ENCODE measurements at places on chromosomes 5 and 9. TPM values are rescaled to one million over a fixed set of nuclear protein-coding genes. Genes with fewer than 3 reads are reported as not detected.

DNA sequence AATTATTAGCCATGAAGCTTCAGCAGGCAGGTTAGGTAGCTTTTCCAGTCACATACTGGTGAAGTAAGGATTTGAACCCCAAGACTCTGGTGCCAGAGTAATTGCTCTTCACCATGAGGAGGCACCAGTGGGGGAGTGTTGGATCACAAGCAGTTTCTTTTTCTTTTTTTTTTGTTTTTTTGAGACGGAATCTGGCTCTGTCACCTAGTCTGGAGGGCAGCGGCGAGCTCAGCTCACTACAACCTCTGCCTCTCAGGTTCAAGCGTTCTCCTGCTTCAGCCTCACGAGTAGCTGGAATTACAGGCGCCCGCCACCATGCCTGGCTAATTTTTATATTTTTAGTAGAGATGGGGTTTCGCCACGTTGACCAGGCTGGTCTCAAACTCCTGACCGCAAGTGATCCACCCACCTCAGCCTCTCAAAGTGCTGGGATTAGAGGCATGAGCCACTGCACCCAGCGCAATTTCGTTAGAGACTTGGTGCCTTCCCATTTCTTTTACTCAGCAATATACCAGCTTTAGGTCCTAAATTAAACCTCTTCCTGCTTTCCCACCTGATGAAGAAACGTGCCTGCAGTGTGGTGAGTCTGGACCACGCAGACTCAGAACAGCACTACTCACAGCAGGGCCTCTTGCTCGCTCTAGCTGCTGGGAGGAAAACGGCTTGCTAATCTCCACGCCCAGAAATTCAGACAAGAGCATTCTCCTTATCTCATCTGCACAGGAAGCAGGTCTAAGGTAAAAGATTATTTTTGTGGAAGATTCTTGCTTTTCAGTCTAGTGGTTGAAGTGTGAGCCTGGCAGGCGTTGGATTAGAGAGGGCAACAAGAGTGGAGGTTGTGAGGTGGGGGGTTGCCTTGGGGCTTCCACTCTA, at the start of gene S100Z:
S100Z (plus strand) TSS at position 596 of the 873 bp plus-strand sequence. CDS start 25,346 bp downstream, outside the sequence.
- H3K27me3 ChIP-seq, result no peaks in the 10 kb centered on the region
- H3K27ac ChIP-seq, result peak within 1 kb of the TSS; percentile 73
- H3K36me3 ChIP-seq, result peaks cover 15% of the 10 kb centered on the region
- H3K4me3 ChIP-seq, result peak within 1 kb of the TSS; percentile 62

DNA sequence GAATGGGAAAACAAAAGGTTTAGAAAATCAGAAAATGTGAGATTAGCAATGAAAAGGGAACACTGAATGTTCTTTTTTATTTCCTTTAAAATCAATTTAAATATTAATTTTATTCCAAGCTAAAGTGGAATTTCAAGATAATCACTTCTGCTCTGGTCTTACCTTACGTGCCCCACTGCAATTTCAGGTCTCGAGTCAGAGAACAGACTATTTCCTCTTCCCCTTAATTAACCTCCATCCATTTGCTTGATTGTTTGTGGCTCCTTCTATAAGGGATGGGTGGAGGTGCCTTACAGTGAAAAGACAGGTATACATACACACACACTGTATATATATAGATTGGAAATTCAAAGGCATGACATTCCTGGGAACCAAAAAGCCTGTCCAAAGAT, 137.1 kb downstream of the SUSD1 start:
- no peak for DNase-seq
- H3K36me3 ChIP-seq, result peaks cover 33% of the 10 kb centered on the region
- H3K27ac ChIP-seq, result peak overlapping the region; percentile 76
- H3K4me3 ChIP-seq, result no peak overlapping the region

DNA sequence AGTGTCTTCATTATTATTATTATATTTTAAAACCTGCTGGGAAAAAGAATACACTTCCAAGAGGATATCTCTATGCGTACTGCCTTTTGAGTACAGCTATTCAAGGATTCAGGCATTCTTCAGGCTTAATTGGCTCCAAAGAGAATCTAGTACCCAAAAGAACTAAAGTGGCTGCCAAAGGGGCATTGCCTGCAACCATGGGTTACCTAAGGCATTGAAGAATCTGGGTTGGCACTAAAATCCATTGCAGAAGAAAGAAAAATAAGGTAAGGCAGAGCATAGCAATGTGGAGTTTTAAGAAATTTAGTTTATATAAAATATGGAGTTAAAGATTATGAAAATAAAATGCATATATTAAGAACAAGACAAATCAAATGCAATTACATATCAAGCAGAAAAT, 223.5 kb downstream of the TMEM161B start:
- no peak for DNase-seq
- no peaks in the 10 kb centered on the region for H3K4me1 ChIP-seq
- H3K4me3 ChIP-seq, result no peak overlapping the region
- H3K27ac ChIP-seq, result no peak overlapping the region
- H3K27me3 ChIP-seq, result no peaks in the 10 kb centered on the region

GRCh38 chr9:137319739-137320551, 17.9 kb upstream of the NRARP start:
- peaks cover 2% of the 10 kb centered on the region for H3K27me3 ChIP-seq
- H3K27ac ChIP-seq, result no peak overlapping the region
- H3K4me3 ChIP-seq, result no peak overlapping the region
- no peak for DNase-seq
- no peaks in the 10 kb centered on the region for H3K36me3 ChIP-seq

GRCh38 chr9:108512426-108513173, 343.2 kb downstream of the ACTL7B start:
- no peaks in the 10 kb centered on the region for H3K4me1 ChIP-seq
- no peaks in the 10 kb centered on the region for H3K36me3 ChIP-seq
- DNase-seq, result no peak

- no peak for DNase-seq
- H3K27me3 ChIP-seq, result no peaks in the 10 kb centered on the region
- H3K36me3 ChIP-seq, result peaks cover 80% of the 10 kb centered on the region
- no peak overlapping the region for H3K4me3 ChIP-seq
Observed at GRCh38 chr5:180235846-180236245, 26.8 kb upstream of the RASGEF1C start.

- H3K4me3 ChIP-seq, result no peak overlapping the region
- no peaks in the 10 kb centered on the region for H3K27me3 ChIP-seq
- H3K27ac ChIP-seq, result no peak overlapping the region
- peaks cover 3% of the 10 kb centered on the region for H3K36me3 ChIP-seq
Observed at GRCh38 chr5:147673266-147673665, 109.3 kb downstream of the JAKMIP2 start.

DNA sequence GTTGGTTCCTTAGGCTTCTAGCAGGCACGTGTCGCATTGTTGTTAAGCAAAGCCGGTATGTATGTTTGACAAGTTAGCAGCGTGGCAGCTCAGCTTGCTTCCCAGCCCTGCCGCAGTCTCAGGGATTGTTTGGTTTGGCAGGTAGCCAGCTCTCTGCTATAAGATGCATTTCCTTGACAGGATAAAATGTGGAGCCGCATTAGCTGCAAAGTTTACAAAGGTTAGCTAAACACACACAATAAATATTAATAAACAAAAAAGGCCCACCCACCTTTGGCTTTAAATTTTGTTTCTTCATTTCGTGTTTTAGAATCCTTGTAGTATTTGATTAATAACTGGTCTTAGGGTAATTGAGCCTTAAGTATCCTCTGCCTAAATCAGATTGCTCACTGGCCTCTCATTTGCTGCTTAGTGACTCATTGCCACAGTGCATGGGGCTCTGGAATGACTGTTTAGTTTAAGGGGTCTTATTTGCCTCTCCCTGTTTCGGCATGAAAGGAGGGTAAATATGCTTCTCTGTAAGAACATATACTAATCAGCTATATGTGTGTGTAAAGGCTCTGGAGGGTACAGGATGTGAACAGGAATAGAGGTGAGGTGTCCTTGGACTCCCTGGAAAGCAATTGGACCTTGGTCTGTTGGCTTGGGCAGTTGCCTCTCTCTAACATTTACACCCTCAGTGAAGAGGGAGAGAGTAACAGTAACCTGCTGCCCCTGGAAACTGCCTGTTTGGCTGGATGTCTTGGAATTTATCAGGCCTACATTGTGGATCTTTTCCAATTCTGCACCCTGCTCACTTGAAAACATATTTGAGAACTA, 122.0 kb downstream of the GDNF start:
- H3K27me3 ChIP-seq, result no peaks in the 10 kb centered on the region
- peaks cover 31% of the 10 kb centered on the region for H3K4me1 ChIP-seq
- H3K36me3 ChIP-seq, result peaks cover 12% of the 10 kb centered on the region
- DNase-seq, result no peak
- no peak overlapping the region for H3K4me3 ChIP-seq
- no peak overlapping the region for H3K27ac ChIP-seq

DNA sequence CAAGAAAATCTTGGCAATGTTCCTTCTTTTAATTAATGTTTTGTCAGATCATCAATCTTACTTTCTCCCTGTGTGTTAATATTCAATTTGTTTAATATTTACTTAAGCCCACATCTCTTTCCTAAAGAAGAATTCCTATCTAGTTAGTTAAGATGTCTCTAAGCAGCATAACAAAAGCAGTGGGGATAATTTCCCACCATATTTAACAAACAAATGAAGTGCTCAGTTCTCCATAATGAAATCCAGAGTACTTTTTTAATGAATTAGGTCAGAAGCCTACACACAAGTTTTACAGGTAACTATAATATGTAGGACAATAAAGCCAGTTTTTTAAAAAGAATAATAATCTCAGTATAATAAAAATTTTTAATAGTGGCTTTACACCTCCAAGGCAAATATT, 1918.8 kb downstream of the EFNA5 start:
- no peak overlapping the region for H3K4me3 ChIP-seq
- DNase-seq, result no peak
- no peak overlapping the region for H3K27ac ChIP-seq
- H3K27me3 ChIP-seq, result no peaks in the 10 kb centered on the region

GRCh38 chr5:92775711-92776615, 805.1 kb downstream of the NR2F1-AS1 start:
- DNase-seq, result no peak
- H3K4me3 ChIP-seq, result no peak overlapping the region

DNA sequence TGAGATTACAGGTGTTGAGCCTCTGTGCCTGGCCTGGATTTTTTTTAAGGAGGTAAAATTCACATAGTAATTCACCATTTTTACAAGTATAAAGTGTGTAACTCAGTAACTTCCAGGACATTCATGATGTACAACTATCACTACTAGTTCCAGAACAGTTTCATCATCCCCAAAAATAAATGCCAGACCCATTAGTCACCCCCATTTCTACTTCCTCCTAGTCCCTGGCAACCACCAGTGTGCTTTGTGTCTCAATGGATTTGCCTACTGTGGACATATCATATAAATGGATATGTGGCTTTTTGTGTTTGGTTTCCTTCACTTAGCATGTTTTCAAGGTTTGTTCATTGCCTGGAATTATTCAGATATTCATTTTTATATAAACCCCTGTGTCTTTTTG, 72.5 kb upstream of the PANK3 start:
- DNase-seq, result no peak
- H3K27ac ChIP-seq, result no peak overlapping the region
- no peak overlapping the region for H3K4me3 ChIP-seq
- H3K4me1 ChIP-seq, result no peaks in the 10 kb centered on the region
- H3K27me3 ChIP-seq, result no peaks in the 10 kb centered on the region

The SLC6A19 gene
- not detected for total RNA-seq

The ZFR gene
- 69.2 TPM for total RNA-seq

The NPR3 gene
- total RNA-seq, result not detected

The PTGES2 gene
- 67.8 TPM for total RNA-seq

The STXBP1 gene
- total RNA-seq, result 44.5 TPM

The SLC6A7 gene
- total RNA-seq, result not detected
